ENCODE measurements at places on chromosomes 3 and 15.

DNA sequence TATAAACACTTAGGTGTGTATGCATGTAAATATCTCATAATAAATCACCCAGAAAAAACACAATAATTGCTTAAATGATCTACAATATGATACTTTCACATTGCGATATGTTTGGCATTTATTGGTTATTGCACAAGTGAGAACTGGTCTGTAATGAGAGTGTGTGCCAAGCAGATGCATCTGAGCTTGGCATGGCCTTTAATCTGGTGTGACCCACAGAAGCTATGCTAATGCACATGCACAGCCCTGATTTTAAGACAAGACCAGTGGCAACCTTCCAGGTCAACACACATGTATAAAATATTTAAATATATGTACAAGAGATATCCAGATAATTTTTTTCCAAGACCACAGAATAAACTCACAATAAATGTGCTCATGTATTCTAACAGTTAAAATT, 42.7 kb downstream of the C2CD4A start:
- H3K27me3 ChIP-seq: peaks cover 20% of the 10 kb centered on the region
- DNase-seq: no peak
- H3K4me3 ChIP-seq: no peak overlapping the region
- H3K4me1 ChIP-seq: no peaks in the 10 kb centered on the region
- H3K36me3 ChIP-seq: no peaks in the 10 kb centered on the region
- no peak overlapping the region for H3K27ac ChIP-seq

DNA sequence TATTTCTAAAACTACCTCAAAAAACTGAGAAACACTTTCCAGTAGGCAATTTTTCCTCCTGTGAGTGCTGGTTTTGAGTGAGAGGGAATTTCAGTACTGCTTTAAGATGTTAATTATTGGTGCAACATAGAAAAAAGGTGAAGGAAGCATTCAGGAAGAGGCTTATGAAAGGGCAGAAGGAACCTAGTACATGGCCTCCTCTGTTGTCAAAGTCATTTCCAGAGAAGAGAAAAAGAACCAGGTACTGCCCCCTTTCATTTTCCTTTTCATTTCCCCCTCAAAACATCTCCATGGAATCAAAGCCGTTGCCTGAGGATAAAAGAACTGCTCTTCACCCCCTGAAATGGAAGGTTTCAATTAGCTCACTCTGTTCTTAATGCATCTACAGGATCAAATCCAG, 19.8 kb downstream of the RARRES1 start:
- peaks cover 16% of the 10 kb centered on the region for H3K36me3 ChIP-seq
- DNase-seq: no peak
- peaks cover 22% of the 10 kb centered on the region for H3K4me1 ChIP-seq
- no peaks in the 10 kb centered on the region for H3K27me3 ChIP-seq

- no peak overlapping the region for H3K4me3 ChIP-seq
- no peak for DNase-seq
- no peaks in the 10 kb centered on the region for H3K4me1 ChIP-seq
- no peaks in the 10 kb centered on the region for H3K27me3 ChIP-seq
- no peaks in the 10 kb centered on the region for H3K36me3 ChIP-seq
These were observed 300.6 kb upstream of the KCNH8 start for GRCh38 chr3:18847583-18848197.

- H3K4me3 ChIP-seq: no peak overlapping the region
- peaks cover 65% of the 10 kb centered on the region for H3K27me3 ChIP-seq
- no peaks in the 10 kb centered on the region for H3K36me3 ChIP-seq
- DNase-seq: no peak
These were observed 2.1 kb downstream of the MAGI1 start for GRCh38 chr3:66036586-66037148.

- no peak overlapping the region for H3K27ac ChIP-seq
- H3K4me1 ChIP-seq: no peaks in the 10 kb centered on the region
- no peak overlapping the region for H3K4me3 ChIP-seq
- no peak for DNase-seq
These were observed 109.5 kb upstream of the PLXNA1 start for GRCh38 chr3:126873416-126873815.

- H3K27me3 ChIP-seq: no peaks in the 10 kb centered on the region
- no peak overlapping the region for H3K27ac ChIP-seq
- no peak overlapping the region for H3K4me3 ChIP-seq
- no peak for DNase-seq
These were observed 11.8 kb upstream of the MYO5A start for GRCh38 chr15:52540374-52541012.

Measured in activated CD8-positive, alpha-beta memory T cell treated with anti-CD3 and anti-CD28 coated beads, Interleukin-2, amount 10 ng/mL, durations not matched to agents 7 days and 5 days (primary cell).